ENCODE measurements at places on chromosomes 2 and 18.

DNA sequence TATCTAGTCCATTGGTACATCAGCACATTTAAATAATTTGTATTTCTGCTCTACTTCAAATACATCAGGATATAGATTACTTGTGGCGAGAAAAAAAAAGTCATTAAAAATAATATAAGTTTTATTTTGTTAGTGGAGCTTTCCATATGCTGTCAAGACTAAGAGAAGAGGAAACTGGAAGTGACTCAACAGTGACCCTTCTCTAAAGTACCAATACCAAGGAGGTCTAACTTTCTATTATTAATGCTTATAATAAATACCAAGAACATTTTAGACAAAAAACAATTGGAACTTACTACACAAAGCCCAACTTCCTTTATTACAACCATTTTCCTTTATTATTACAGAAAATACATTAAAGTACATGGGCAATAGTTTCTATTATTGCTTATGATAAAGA lies 39.8 kb downstream of the TTR start:
- DNase-seq = no peak

DNA sequence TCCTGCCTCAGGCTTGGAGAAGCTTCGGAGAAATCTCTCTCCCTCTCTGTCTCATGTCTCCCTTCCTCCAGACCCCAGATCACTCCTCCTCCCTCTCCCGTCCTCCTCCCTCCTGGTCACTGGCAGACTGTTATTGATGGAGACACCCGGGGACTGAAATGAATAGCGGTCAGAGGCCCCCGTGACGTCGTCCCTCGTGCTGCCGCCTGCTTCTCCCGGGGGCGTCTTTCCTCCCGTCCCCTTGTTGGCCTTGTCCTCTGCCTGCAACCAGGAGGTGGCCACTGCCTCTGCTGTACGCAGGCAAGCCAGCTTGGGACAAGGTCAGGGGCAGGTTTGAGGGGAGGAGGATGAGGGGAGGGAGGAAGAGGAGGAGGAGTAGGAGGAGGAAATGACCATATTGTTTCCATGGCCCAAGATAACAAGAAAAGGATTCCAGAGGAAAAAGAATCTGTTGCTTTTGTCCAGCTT lies 78.2 kb downstream of the CELF4 start:
- DNase-seq = no peak

DNA sequence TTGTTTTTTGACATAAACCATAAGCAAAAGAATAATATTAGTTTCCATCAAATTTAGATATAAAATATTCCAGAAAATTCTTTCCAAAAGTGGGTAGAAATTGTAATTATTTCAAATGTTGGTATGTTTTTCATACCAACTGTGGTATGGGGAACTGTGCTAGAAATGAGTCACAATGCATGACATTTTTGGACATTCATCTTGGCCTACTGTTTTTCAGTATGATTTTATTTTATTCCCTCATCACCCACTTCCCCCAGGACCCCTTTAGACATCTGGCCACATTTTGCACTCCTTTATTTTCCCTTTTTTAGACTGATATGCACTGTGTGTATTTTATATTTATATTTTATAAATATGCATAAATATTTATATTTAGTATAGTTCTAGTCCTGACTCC lies 97.1 kb downstream of the DPP4 start:
- no peak for DNase-seq

DNA sequence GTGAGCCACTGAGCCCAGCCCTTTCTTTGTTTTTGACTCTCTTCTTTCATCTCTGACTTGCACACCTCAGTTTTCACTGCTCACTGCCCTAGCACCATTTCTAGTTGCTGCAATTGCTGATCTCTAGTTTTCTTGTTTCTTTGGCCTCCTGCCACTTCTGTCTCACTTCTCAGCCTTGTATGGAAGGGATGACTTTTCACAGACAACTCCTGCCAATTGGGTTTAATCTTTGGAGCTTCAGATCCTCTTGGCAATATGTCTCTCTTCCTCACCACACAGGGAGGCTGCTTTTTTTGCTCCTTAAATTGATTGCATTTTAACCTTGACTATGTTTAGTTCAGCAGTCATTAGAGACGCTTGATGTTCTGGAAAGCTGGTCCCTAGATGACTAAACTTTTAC lies 323.1 kb downstream of the CTNNA2 start:
- no peak for DNase-seq

- no peak for DNase-seq
Observed at GRCh38 chr2:151830961-151831360, 2.7 kb upstream of the ARL5A start.

- DNase-seq = no peak
Observed at GRCh38 chr2:205982776-205983327, 103.1 kb downstream of the INO80D start.

GRCh38 chr2:188394931-188395472 lies 103.3 kb downstream of the GULP1 start:
- no peak for DNase-seq

DNA sequence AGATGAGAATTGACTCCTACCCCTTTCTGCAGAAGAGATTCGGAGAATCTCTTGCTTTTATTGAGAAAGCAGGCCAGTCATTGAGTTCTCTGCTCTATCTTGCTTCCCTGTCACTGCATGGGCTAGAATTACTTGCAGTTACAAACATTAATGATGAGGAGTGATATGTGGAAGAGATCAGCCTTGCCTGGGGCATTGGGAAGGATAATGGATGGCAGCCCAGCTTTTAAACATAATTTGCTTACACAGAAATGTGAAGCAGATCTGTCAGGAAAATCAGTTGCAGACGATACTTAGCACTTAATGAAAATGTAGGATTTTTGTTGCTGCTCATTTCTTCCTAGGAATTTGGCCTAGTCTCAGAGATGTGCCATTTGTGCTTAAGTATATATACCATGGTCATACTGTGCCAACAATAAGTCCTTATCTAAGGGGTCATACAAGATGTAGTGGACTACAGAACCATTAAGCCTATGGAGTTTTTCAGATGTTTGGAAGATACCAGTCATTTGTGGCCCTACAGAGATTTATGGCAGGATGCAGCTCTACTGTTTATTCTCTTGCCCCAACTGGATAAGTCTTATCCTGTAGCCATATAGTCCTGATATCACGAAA lies 92.7 kb downstream of the XRCC5 start:
- no peak for DNase-seq

GRCh38 chr2:217142649-217143266 lies 282.9 kb upstream of the TNP1 start:
- no peak for DNase-seq

DNA sequence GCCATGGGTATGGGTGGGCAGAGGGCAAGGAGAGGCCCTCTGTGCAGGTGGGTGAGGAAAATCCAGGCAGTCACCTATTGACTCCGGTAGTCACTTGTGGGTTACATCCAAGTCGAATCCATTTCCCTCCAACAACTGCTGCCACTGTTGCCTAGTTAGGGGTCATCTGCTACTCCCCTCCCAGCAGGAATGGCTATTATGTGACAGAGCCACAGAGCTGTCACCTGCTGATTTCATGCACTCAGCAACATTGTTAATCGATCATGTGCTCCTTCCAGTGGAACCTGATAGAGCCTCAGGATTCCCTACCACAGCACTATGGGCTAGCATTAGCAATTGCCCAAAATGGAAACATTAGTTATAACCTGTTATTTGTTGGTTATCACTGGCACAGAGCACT lies 31.4 kb downstream of the POLR1A start:
- DNase-seq = no peak
